Stimulated activated CD8-positive, alpha-beta memory T cell treated with anti-CD3 and anti-CD28 coated beads, Interleukin-7, amount 100 ng/mL, for 1 hour (primary cell): ENCODE measurements at places on chromosomes 3 and 15.

DNA sequence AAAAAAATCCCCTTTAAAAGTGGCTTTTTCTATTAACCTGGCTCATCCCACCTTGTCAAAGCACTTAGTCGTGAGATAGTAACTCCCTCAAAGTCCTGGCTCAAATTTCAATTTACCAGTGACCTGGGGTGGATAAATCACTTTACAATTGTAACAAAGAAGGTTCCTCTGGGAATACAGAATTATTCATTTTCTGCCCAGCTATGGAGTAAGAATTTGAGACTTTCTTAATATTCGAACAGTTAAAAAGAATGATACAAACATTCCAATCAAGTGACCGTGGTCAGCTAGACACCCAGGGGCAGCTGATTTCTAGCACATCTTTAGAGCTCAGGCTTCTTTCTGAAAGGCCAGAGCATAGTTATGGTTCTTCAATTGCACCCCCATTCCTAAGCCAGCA, 291.0 kb upstream of the TGFBR2 start:
- no peak for DNase-seq

DNA sequence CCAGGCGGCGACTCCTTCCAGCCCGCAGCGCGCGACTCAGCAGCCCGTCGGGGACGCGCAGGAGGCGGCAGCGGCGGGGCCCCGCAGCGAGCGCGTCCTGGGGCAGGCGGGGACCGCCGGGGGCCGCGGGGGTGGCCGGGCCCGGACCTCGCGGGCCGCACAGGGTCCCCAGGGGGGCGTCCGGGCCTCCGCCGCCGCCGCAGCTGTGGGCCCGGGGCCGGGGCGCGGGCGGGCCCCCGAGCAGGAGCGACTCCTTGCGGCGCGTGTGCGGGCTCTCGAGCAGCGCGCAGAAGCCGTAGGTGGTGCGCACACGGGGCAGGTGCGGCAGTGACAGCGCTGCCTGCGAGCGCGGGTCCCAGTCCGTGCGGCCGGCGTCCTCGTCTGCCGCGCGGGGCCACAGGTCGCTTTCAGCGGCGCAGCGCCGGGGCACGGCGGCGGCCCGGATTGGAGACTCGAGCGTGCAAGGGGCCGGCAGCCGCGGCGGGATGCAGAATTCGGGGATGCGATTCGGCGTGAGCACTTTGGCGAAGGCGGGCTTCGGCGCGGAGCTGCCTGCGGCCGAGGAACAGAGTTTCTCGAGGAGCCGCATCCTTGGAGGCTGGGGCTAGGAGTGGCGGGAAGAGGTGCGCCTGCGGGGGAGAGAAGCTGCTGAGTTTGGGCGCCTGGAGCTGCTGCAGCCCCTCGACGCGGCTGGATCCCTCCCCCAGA, 535 bp downstream of the C2CD4B start:
- DNase-seq: no peak

GRCh38 chr3:113601240-113601639, 68.9 kb downstream of the SIDT1 start:
- DNase-seq: no peak

DNA sequence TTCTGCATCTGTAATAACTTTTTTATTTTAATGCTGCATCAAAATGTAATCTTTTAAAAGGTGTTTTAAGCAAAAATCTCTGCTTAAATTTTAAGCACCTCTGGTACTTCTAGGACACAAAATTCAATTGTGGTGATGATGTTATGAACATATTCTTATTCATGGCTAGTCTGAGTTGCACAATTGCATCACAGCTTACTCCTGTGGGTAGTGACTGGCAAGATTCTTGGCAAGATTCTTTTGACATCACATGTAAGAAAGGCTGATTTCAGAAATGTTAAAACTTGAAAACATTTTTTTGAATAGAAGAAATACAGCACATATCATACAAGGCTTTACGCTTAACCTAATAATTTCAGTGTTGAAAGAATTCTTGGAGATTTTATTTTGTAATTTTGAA, 35.7 kb downstream of the IQCH start:
- DNase-seq: no peak

DNA sequence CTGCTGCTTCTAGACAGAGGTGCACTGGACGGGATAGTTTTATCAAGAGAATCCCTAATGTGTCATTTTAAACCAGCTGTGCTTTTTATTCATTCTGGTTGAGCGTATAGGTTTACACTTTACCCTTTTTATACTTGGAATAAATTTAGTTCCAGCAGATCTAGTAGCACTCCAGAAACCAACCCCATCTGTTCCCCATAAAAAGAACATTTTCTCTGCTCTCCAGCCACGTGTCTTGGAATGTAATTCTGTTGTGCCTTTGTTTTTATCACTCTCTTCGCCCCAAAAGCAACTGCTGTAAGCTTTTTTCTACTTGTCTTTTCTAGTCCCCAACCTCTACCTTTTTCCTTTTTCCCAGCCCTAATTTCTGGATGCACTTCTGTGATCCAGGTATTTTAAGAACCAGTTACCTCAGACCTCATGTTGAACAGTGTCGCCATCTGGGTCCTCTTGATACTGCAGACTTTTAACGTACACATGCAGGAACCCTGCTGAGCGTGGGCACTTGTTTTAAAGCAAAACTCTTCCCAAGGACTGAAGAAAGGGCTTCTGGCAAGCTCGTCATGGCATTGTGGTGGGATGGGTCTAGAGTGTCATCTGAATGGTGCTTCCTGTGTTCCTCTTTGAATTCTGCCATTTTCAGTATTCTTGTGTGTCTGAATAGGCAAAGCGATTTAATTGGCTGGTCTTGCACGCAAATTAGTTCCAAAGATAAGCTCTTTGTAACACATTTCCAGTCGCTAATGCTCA, 5.7 kb upstream of the EXOG start:
- no peak for DNase-seq

DNA sequence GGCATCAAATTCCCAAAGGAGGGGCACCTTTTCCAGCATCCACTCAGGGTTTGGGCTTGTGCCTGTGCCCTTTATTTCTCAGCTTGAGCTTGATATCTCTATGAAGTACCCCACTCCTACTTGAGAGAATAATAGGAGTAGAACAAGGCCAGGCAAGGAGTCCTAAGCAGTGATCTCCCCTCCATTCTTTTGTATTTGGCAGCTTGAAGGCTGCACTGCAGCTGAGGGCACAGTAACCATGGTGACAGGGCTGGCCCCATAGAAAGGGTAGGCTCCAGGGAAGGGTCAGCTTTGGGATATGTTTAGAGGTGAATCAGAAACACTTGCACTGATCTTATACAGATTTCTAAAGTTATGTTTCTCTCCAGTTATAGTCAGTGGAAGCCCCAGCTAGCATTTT, 145.4 kb upstream of the SLC24A5 start:
- no peak for DNase-seq

DNA sequence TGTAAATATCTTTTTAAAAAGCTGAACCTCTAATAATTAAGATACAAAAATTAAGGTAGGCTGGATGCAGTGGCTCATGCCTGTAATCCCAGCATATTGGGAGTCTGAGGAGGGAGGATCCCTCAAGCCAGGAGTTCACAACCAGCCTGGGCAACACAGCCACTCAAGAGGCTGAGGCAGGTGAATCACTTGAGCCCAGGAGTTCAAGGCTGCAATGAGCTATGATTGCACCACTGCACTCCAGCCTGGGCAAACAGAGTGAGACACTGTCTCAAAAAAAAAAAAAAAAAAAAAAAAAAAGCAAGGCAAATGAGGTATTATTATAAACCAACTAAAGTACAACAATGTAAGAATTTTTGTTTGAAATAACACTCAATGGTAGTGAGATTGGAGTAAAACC, 47.6 kb downstream of the EFHB start:
- DNase-seq: no peak

GRCh38 chr3:94106268-94106667, 43.4 kb downstream of the NSUN3 start:
- DNase-seq: no peak

- no peak for DNase-seq
Measured at GRCh38 chr15:42595626-42596240, 20.3 kb downstream of the STARD9 start.

DNA sequence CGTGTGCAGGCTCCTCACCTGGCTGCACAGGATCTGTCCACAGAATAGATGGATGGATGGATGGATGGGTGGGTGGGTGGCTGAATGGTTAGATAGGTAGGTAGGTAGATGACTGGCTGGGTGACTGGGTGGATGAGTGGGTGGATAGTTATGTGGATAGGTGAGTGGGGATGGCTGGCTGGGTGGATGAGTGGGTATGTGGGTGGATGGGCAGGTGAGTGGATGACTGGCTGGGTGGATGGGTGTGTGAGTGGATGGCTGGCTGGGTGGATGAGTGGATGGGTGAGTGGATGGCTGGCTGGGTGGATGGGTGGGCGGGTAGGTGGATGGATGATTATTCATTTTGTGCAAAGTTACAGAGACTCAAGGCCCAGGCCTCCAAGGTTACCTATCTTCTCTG, 172.9 kb upstream of the CTDSPL start:
- DNase-seq: no peak

DNA sequence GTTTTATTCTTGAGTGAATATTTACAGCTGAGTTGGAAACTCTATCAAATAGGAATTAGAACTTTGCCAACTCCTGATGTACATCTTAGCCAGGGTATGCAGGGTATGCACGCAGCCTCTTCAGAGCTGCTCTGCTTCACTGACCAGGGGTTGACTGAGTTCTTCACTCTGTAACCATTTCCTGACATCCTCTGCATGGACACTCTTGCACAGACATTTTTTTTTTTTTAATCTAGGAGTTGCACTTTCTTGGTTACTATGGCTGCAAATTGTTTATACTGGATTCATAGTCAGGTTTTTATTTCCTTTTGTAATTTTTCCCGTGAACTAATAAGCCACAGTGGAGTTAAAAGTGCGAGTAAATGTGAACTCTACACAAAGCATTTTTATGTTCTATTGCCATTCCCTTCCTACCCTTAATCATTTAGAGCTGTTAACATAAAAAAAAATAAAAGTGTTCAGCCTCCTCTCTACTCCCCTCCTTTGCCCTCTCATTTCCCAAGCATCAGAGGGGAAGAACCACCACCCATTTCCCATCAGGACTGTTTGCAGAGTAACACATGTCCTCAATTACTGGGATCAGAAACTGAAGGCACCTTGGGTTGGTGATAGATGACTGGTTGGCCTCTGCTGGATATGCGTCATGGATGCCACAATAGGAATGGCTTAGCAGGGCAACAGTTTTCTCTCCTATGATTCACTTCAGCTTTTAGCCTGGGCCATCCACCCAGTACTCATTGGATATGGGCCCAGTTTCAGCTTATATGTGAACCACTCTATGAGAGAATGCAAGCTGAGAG, 54.0 kb downstream of the DUT start:
- no peak for DNase-seq

GRCh38 chr3:89245612-89246011, 138.2 kb downstream of the EPHA3 start:
- no peak for DNase-seq

DNA sequence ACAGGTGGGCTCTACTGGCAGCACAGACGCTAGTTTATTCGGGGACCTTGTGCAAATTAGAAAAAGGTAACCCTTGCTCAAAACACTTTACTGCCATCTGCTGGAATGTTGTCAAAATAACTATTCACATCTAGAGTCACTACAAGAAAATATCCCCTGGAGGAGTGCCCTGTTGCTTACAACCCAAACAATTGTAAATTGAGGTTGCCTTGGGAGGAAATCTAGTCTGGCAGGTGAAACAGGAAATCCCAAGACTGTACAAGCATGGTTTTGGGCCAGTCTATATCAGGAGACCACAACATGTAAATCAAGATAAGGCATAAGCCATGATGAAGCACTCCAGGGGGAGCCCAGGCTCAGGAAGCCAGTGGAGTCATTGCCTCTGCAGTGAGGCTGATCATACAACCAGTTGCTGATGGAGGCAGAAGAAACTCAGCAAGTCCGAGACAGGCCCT, 136.8 kb upstream of the ACP3 start:
- no peak for DNase-seq

- no peak for DNase-seq
Measured at GRCh38 chr15:40789999-40790398, 16.9 kb upstream of the ZFYVE19 start.

GRCh38 chr15:45442507-45443135, 64.3 kb upstream of the GATM start:
- DNase-seq: no peak

GRCh38 chr3:150765949-150766720, 3.2 kb upstream of the SIAH2 start:
- no peak for DNase-seq

DNA sequence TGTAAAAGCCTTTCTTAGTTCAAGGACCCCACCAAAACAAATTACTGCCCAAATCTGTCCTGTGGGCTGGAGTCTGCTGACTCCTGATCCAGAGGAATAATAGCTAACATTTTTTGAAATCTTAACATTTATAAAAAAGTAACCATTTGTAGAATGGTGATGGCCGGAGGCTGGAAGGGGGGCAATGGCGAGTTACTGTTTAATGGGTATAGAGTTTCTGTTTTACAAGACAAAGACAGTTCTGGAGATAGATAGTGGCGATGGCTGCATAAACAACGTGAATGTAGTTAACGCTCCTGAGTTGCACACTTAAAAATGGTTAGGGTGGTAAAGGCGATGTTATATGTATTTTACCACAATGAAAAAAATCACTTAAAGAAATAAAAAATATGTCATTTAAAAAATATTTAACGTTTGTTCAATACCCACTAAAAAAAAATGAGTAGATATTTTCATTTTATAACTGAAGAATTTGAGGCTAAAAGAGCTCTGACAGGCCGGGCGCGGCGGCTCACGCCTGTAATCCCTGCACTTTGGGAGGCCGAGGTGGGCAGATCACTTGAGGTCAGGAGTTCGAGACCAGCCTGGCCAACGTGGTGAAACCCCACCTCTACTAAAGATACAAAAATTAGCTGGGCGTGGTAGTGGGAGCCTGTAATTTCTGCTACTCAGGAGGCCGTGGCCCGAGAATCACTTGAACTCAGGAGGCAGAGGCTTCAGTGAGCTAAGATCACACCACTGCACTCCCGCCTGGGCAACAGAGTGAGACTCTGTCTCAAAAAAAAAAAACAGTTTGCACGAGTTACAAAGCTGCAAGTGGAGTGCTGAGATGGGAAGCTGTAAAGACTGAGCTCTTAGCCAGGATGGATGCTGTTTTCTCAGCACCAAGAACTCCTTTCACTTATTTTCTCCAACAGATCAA, 37.6 kb downstream of the IGF2BP2 start:
- no peak for DNase-seq

DNA sequence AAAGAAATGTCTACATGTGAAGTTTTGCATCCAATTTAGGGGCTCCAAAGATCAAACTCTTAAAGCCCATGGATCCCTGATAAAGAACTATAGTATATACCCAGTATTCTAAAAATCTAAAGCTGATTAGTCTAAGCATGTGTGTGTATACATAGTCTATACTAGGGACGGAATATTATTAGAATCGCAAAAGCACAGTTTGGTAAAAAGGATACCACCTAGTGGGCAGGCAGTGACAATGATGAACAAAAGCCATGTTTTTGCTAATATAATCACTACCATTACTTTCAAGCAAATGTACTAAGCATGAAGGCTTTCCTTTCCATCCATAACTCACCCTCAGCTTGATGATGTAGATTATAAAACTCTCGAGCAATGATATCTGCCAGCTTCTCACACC, 16.5 kb downstream of the POLQ start:
- DNase-seq: no peak

- no peak for DNase-seq
Measured at GRCh38 chr3:28316226-28316625, 32.3 kb upstream of the ZCWPW2 start.
